CD8-positive, alpha-beta memory T cell (primary cell): ENCODE measurements at places on chromosomes 13 and 19. TPM values are rescaled to one million over a fixed set of nuclear protein-coding genes. Genes with fewer than 3 reads are reported as not detected.

Gene WDR88
- total RNA-seq: not detected

Gene KIR3DL1
- total RNA-seq: 0.11 TPM

Gene HSH2D
- total RNA-seq: 9.3 TPM

Gene MBD3L3
- total RNA-seq: not detected

Gene IL4I1
- 35.6 TPM for total RNA-seq
